ENCODE measurements at places on chromosomes 7 and 10.

DNA sequence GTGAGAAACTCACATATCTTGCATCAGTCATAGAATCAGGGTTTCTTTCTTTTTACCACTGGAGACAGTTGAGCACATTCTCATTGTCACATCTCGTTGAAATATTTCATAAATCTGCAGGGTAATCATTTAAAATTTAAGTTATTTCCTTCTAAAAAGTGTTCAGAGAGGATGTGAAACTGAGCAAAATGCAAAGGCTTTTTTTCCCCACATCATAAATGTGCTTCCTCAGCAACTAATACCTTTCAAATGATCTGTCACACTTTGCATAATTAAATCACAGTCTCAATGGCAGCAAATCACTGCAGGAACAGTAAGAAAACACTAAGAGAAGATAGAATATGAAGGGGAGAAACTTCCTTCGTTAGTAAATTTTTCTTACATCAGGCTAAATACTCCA, 187.5 kb downstream of the EVX1 start:
- DNase-seq, result no peak

- DNase-seq, result no peak
Measured at GRCh38 chr7:20861468-20861867, 74.8 kb upstream of the SP8 start.

DNA sequence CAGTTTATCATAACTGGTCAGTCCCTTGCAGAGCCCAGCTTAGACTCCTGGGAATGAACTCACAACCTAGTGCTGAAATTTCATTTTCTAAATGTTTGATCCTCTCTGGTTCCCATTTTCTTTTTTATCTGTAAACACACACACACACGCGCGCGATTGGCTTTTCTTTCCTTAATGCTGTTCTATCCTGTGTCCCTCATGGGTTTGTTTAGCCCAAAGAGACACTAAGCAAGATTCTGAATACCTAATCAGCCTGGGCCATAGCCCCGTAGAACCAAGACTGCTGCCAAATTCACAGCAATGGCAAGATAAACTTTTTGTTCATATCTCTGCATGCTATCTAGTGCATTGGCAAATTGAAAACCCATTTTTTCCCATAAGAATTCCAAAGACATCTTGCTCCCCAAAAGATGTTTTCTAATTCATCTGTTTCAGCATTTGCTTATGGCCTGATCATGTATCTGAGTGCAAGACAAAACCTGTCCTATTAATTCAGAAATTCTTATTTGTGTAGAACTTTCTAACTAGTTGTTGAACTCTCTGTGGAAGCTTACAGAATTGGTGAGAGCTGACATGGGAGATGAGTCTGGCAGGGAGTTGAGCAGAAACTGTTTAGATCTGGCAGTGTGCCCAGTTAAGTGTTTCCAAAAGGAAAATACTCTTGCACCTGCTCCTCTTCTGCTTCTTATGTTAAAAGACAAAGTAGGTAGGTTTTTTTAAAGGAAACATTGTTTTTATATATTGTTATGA, 1.8 kb upstream of the IFIT1 start:
- no peak for DNase-seq

- no peak for DNase-seq
Measured at GRCh38 chr7:95054386-95054785, 147.0 kb downstream of the PPP1R9A start.

DNA sequence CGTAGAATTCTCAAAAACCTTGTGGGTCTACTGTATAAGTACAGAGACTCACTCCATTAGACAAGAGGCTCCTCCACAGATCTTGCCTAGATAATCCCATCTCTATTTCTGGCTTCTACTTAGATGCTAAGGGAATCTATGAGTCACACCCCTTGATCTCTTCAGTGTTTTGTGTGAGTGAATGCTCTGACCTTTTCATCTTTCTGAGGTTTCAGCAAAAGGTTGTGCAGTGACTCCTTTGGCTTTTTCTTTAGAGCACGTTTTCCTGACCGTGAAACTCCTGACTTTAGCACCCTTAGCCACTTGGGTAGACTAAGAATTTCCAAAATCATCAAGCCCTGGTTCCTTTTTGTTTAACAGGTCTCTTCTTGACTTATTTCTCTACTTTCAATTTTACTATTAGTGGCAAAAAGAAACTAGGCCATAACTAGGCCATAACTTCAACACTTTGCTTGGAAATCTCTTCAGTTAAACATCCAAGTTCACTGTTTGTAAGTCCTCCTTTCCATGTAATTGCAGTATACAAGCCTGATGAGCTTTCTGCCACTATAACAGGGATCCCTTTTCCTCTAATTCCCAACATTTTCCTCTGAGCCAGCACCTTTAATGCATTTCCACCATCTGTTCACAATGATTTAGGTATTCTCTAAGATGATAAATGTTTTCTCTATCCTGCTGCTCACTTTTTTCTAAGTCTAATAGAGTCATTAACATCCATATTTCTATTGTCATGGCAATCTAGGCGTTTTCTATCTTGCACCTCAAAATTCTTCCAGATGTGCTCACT, 19.4 kb downstream of the COPG2 start:
- peak; percentile 81 for DNase-seq

GRCh38 chr7:156656598-156656997, 16.0 kb downstream of the RNF32 start:
- no peak for DNase-seq

GRCh38 chr10:93473804-93474472, 8.2 kb downstream of the MYOF start:
- DNase-seq, result no peak

GRCh38 chr10:34933676-34934075, 118.6 kb upstream of the PARD3 start:
- no peak for DNase-seq

GRCh38 chr7:82078807-82079206, 309.0 kb upstream of the HGF start:
- no peak for DNase-seq

- no peak for DNase-seq
Measured at GRCh38 chr7:151301471-151302462, 39.8 kb upstream of the NUB1 start.

DNA sequence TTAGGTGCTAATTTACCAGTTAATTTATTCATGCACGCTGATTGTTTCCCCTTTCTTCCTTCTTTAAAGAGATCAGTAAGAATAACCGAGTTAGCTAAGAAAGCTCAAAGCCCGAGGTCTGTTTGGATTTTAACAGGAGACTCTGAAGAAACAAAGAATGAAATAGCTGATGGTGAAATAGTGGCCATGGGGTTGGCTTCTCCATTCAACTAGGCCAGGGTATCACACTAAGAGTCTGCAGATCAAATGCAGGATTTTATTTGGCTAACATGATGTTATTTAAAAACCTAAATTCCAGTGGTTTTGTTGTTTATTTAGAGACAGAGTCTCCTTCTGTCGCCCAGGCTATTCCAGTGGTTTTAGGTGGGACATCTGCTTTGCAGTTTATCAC, 65.2 kb upstream of the SYPL1 start:
- no peak for DNase-seq

- no peak for DNase-seq
Measured at GRCh38 chr10:129895811-129896135, 68.3 kb downstream of the EBF3 start.

- no peak for DNase-seq
Measured at GRCh38 chr7:78129865-78130264, 331.3 kb downstream of the PHTF2 start.

DNA sequence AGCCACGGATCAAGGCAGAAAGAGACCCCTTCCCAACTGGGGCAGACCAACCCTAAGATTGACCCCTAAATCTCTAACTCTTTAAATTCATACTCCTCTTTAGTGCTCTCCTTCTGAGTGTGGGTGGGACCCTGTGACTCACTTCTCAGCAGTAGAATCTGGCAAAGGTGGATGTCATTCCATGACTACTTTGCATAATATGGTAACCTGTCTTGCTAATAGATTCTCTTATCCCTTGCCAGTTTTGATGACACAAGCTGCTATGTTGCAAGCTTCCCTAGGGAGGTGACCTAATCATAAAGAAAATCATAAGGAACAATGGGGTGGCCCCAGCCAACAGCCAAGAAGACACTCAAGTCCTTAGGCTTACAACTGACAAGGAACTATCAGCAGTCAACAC, 155.4 kb upstream of the VWC2 start:
- DNase-seq, result no peak

- no peak for DNase-seq
Measured at GRCh38 chr7:16268821-16269768, 152.2 kb downstream of the CRPPA start.

DNA sequence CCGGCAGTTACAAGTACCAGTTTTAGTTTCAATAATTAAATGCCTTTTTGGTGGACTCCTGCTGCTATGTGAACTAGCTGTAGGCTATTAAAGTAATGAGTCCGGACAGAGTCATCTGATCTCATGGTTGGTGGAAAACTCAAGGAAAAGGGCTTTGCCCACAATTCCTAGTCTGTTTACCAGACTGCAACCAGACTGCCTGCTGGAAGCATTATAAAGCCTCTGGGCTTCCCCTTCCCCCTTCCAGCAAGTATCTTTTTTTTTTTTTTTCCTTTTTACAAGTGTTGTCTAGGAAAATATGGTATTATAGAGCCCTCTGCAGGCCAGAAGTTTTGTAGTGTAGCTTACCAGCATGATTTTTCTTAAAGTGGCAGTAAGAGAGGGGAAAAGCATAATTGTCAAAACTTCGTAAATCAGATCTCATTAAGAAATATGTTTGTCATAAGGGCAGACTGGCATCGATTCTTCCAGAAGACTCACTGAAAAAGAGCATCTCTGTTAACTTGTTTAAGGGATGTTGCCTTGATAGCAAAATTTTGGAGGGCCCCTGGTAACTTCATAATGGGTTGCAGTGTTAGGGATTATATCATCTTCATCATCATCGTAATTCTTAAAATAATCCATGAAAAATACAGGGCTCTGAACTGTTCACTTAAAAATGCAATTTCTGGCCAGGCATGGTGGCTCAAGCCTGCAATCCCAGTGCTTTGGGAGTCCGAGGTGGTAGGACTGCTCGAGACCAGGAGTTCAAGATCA, 181.3 kb downstream of the TAX1BP1 start:
- DNase-seq, result peak; percentile 52

DNA sequence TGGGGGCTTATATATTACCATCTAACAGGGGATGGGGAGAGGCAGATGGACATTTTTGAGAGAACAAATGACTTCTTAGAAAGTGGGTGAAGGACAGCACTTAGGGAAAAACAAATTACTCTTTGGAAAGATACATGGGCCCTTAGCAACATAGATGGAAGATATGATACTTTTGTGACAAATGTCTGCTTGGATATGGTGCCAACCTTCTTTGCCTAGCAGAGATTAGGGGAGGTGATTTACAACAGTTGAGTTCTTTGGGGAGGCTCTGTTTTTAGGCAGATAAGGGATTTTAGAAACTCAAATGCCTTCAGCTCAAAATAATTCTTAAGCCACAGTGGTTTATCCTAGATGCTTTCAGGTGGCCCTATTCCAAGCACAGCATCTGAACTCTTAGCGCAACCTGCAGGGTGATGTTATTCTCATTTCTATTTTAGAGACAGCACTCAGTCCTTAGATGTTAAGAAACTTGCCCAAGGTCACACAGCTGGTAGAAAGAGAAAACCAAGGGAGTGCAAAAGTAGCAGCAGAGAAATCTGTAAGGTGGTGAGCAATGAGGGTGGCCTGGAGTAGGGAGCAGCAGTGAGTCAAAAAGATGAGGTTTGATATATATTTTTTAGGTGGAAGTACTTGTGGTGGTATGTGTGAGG, 75.1 kb upstream of the KMT2E start:
- no peak for DNase-seq

DNA sequence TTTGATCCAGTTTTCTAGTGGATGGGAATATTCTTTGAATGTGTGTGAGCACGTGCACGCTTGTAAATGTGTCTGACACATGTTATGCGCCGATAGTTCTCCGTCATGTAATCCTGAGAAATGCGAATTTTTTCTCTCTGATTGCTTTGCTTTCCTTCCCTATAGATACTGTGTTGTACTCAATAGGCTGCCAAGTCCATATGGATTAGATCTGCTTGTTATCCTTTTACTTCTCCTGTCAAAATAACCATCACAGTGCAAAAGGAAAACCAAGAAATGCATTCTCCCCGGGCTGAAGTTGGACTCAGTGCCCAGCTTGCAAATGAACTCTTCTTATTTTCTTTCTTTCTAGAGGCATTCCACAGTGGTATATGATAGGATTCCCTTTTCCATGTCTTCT, 131.9 kb downstream of the KIAA1217 start:
- DNase-seq, result no peak

Measured in activated CD4-positive, alpha-beta T cell treated with anti-CD3 and anti-CD28 coated beads, Interleukin-2, Interleukin-4, amounts not matched to agents 100 ng/mL and 50 ng/mL, durations not matched to agents 16 hours and 8 hours (primary cell).